ENCODE measurements at places on chromosomes 5 and 9.

GRCh38 chr5:59757442-59757841 lies 136.1 kb downstream of the PDE4D start:
- DNase-seq: no peak

DNA sequence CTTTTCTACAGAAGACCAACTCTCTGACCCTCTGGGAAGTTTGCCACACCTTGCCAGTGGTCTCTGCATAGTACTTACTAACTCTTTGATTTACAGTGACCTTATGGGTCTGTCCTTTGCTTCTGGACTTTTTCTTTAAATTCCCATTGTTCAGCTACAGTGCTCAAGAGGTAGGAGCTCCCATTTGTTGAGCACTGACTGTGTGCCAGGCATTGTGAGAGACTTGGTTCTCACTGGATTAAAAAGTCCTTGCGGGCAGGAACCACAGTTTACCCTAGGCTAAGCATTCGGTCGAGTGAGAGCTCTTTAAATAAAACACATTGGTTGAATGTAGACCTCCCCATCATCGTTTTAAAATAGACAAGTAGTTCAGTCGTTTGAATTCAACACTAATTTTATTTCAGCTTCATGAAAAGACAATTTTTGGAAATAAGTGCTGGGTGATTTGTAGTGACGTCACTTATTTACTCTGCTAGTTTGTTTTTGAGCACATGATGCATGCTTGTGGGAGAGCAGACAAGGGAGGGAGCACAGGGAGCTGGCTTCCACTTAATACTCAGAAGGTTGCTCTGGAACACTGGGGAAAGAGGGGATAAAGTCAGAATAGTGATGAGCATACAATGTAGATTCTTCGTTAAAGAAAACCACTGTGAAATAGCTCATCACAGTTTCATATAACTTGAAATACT lies 27.1 kb downstream of the RASGRF2 start:
- peak; percentile 12 for DNase-seq

GRCh38 chr9:95277509-95277908 lies 40.0 kb downstream of the FANCC start:
- DNase-seq: no peak

GRCh38 chr9:26801772-26802171 lies 90.8 kb downstream of the CAAP1 start:
- no peak for DNase-seq

Measured in thyroid gland (tissue), 4 donors.